ENCODE measurements at places on chromosomes 16 and 17. TPM values are rescaled to one million over a fixed set of nuclear protein-coding genes. Genes with fewer than 3 reads are reported as not detected.
A peak's percentile ranks its signal among the peaks of the same experiment; 100 is the strongest.

DNA sequence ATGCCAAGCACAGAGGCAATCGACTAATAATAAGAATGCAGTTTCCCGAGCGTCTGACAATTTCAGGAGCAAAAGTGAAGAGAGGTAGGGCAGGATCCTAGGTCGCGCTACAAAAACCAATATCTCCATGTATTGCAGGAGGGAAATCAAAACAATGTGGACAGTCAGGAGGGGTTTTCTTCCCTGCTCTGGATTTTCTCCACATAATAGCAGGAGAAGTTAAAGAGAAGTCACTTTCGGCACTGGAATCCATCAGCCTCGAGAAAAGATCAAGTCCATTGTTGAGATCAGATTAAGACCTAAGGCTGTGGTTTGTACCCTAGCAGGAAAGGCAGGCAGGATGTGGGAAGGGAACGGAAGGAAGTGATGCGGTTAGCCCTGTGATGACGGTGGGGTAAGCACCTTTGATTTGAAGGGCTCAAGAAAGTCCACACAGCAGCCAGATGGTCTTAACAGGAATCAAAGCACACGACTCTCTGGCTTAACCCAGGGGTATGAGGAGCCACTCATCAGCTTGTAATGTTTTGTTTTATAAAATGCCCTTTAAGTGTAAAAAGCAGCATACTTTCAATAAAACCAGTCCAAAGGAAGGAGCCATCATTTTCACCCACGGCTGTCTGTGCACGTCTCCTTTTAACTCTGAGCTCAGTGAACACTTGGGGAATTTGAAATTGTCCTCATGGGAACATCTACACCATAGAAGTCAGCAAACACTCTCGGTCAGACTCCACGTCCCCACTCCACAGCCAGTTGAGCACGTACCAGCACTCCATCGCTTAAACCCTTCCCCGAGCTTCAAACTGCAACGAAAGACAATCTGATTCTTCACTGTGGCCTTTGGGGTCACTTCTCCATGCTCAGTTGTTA, 15.8 kb upstream of the AKTIP start:
- no peaks in the 10 kb centered on the region for H3K27me3 ChIP-seq
- no peaks in the 10 kb centered on the region for H3K36me3 ChIP-seq
- H3K4me3 ChIP-seq, result no peak overlapping the region
- DNase-seq, result peak; percentile 67
- peaks cover 9% of the 10 kb centered on the region for H3K4me1 ChIP-seq

GRCh38 chr17:69501591-69502468, 87.3 kb downstream of the MAP2K6 start:
- peak overlapping the region; percentile 89 for H3K27ac ChIP-seq

GRCh38 chr17:57980522-57980921, 7.5 kb downstream of the VEZF1 start:
- peaks cover 40% of the 10 kb centered on the region for H3K36me3 ChIP-seq
- H3K4me1 ChIP-seq, result peaks cover 13% of the 10 kb centered on the region
- no peak overlapping the region for H3K27ac ChIP-seq
- H3K27me3 ChIP-seq, result no peaks in the 10 kb centered on the region
- no peak overlapping the region for H3K4me3 ChIP-seq
- DNase-seq, result no peak

CCL4L2 gene
- 3.7 TPM for total RNA-seq

- H3K27me3 ChIP-seq, result no peaks in the 10 kb centered on the region
- no peak for DNase-seq
- peaks cover 34% of the 10 kb centered on the region for H3K4me1 ChIP-seq
These were observed 6.9 kb downstream of the LMF1 start for GRCh38 chr16:963913-964312.

DNA sequence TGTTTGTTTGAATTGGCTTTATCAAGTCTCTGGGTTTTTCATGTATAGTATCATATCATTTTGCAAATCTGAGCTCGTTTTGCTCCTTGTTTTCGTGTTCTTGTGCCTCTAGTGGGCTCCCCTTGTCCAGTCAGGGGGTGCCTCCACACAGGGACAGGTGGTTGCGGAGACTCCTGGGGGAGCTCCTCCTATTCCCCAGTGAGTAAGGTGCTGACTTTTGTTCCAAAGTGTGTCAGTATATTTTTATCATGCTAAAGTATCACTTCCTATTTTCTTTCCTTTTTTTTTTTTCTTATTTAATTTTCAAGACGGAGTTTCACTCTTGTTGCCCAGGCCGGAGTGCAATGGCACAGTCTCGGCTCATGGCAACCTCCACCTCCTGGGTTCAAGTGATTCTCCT, 30.3 kb upstream of the IL17C start:
- H3K27me3 ChIP-seq, result no peaks in the 10 kb centered on the region
- no peak overlapping the region for H3K4me3 ChIP-seq
- H3K27ac ChIP-seq, result no peak overlapping the region
- H3K36me3 ChIP-seq, result peaks cover 64% of the 10 kb centered on the region
- H3K4me1 ChIP-seq, result no peaks in the 10 kb centered on the region

DNA sequence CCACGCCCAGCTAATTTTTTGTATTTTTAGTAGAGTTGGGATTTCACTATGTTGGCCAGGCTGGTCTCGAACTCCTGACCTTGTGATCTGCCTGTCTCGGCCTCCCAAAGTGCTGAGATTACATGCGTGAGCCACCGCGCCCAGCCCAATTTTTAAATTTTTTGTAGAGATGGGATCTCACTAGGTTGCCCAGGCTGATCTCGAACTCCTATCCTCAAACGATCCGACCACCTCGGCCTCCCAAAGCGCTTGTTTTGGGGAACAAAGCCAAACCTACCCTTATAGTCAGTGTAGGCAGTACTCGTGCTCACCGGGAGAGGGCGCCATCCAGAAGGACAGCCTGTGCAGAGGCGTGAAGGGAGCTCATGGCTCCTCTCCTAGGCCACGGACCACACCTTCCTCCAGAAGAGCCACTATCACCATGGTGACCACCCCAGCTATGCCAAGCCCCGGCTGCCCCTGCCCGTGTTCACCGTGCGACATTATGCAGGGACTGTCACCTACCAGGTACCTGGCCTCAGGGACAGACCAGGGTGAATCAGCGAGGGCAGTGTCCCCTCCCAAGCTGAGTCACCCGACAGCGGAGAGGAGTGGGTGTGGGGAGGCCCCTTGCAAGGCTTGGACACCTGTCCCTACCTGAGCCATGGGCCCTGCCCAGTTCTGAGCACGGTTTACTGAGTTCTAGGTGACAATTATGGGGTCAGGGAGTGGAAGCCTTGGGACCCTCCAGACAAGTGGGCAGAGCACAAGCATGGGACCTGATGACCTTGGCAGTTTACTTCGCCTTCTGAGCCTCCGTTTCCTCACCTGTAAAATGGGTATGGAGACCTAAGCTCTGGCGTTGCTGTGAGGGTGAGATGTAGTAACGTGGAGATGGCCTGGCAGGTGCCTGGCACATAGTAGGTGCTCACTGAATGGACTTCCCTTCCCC, 13.7 kb downstream of the MYO15B start:
- H3K4me3 ChIP-seq, result no peak overlapping the region
- H3K4me1 ChIP-seq, result peaks cover 4% of the 10 kb centered on the region
- DNase-seq, result no peak
- no peaks in the 10 kb centered on the region for H3K27me3 ChIP-seq
- peaks cover 6% of the 10 kb centered on the region for H3K36me3 ChIP-seq

LPO gene
- not detected for total RNA-seq

- H3K27me3 ChIP-seq, result no peaks in the 10 kb centered on the region
- H3K36me3 ChIP-seq, result no peaks in the 10 kb centered on the region
- DNase-seq, result no peak
- peaks cover 10% of the 10 kb centered on the region for H3K4me1 ChIP-seq
- H3K4me3 ChIP-seq, result no peak overlapping the region
- H3K27ac ChIP-seq, result no peak overlapping the region
These were observed 261.0 kb downstream of the SOX9 start for GRCh38 chr17:72381597-72382397.

ASB16 gene
- total RNA-seq, result 3.3 TPM

DNA sequence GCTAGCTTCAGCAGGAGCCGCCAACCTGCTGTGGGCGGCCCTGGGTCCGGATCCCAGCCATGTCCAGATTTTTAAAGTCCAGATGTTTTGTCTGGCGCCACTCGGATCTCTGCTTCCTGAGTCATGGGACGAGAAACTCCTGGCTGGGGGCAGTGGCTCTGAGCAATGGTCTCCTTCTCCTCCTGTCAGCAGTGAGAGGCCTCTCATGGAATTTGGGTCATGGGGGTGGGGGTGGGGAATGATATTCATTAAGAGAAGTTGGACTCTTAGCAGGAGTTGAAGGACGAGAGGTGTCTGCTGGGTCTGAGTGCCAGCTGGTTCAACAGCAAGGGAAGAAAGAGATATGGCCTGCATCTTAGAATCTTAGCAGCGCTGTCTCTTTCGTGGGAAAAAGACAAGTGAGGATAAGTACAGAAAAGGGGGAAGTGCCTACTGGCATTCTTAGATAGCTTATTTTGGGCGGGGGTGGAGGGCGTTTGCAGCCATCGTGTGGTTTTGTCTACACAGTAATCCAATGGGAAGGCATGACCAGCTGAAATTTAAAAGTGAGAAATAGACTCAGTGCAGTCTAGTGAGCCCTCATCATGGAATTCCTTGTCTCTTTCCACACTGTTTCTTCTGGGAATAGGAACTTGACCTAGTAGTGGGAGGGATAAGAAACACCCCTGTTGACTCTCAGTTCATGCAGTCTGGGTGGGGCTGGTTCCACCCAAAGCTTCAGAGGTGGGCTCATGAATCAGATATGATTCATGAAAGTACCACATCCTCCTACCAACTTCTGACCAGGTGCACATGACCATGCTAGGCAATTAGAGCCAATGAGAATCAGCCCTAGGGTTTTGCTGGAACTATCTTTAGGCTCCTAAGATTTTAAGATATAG, 80.5 kb downstream of the MYH13 start:
- H3K4me3 ChIP-seq, result no peak overlapping the region
- peak; percentile 86 for DNase-seq
- H3K27me3 ChIP-seq, result peaks cover 4% of the 10 kb centered on the region
- peaks cover 17% of the 10 kb centered on the region for H3K4me1 ChIP-seq
- no peak overlapping the region for H3K27ac ChIP-seq

DNA sequence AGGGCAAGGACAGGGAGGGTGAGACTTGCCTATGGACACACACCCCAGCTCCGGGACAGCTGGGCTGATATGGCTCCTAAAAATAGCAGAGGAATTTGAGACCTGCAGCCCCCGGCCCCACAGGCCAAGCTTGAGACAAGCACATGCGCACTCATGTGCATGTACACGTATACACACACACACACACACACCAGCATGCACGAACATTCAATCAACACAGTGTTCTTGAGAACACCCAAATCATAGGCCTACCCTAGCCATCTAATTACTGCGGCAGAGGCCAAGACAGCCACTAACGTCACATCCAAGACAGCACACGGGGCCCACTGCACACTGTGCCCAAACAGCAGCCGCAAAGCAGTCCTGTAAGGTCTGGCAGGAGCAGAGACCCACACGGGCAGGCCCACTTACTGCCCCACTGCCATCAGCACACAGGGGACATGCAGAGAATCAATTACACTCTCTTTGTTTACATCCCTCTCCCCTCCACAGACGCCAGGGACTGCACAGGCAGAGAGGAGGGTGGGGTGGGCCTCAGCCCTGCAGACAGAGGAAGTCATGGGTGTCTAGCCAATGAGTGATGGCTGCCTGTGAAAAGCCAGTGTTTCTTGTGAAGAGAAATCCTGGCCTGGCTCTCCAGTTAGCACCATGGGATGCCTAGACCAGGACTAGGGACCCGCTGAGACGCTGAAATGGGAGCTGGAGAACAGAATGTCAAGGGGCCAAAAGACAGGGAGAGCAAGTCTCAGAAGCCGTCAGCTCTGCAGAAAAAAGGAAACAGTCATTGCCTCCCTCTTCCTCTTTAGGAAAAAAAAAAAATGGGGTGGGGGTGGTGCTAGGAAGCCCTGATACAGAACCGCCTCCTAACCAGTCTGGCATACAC, 39.3 kb downstream of the MYO18A start:
- peak overlapping the region; percentile 96 for H3K27ac ChIP-seq
- peaks cover 61% of the 10 kb centered on the region for H3K4me1 ChIP-seq
- peak; percentile 91 for DNase-seq
- H3K27me3 ChIP-seq, result no peaks in the 10 kb centered on the region

DNA sequence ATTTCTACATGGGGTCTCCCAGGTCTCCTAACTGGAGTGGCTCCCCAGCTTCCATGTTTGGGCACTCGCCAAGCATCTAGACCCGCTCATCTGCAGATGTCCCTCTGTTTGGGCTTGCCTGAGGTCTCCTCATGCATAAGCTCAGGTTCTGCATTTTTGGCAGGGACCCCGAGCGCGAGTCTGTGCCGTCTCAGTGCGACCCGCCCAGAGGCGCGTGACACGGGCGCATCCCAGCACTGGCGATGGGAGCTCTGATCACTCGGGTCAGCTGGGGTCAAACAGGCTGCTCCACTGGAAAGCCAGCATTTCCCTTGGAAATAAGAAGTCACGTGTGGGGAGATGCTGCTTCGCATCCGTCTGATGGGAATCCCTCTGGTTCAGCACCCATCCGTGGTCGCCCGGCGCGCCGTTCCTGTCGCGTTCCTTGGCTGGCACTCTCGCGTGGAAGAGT, 56.9 kb upstream of the FASN start:
- peaks cover 31% of the 10 kb centered on the region for H3K36me3 ChIP-seq
- H3K4me1 ChIP-seq, result no peaks in the 10 kb centered on the region
- DNase-seq, result no peak
- H3K4me3 ChIP-seq, result no peak overlapping the region
- no peak overlapping the region for H3K27ac ChIP-seq
- H3K27me3 ChIP-seq, result no peaks in the 10 kb centered on the region

PYCARD gene
- total RNA-seq, result 9.4 TPM

- H3K4me1 ChIP-seq, result peaks cover 6% of the 10 kb centered on the region
- peak; percentile 1 for DNase-seq
- no peaks in the 10 kb centered on the region for H3K36me3 ChIP-seq
- H3K27ac ChIP-seq, result no peak overlapping the region
- H3K4me3 ChIP-seq, result no peak overlapping the region
These were observed 315.1 kb upstream of the EEF2KMT start for GRCh38 chr16:5412731-5413130.

DNA sequence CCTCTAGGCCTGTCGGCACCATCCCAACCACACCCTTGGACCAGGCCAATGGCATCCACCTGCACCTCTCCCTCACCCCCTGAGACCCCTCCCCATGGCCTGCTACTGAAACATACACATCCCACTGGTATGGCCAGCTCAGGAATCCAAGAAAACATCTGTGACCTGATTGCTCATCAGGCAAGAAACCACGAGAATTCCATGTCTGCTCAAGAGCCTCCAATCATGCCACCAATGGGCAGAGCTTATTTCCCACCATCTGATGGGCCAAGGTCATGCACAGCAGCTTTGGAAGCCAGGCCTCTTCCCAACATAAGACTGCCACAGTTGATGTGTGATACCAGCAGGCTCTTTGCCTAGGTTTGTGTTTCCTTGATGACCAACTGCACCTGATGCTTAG, 190.1 kb downstream of the C16orf78 start:
- peaks cover 78% of the 10 kb centered on the region for H3K4me1 ChIP-seq
- H3K27ac ChIP-seq, result no peak overlapping the region
- no peaks in the 10 kb centered on the region for H3K27me3 ChIP-seq
- H3K36me3 ChIP-seq, result no peaks in the 10 kb centered on the region
- DNase-seq, result no peak

DNA sequence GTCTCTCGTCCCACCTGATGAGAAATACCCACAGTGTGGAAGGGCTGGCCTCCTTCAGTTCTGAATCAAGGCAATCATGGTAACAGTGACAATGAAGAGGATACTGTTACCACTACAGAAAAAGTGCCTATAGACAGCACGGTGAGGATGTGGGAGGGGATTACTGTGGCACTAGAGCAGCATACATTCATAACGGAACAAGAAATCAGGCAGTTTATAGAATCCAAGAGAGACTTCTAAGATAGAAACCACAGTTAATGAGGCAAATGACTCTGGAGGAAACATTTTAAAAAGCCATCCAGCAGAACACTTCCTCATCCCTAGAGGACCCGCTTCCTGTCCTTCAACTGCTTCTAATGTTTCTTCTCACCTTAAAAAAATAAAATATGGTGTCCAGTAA, 2.7 kb downstream of the RUSF1 start:
- peaks cover 20% of the 10 kb centered on the region for H3K36me3 ChIP-seq
- H3K4me3 ChIP-seq, result no peak overlapping the region
- H3K27me3 ChIP-seq, result no peaks in the 10 kb centered on the region
- DNase-seq, result no peak
- no peak overlapping the region for H3K27ac ChIP-seq
